ENCODE measurements at places on chromosomes 13 and 19. TPM values are rescaled to one million over a fixed set of nuclear protein-coding genes. Genes with fewer than 3 reads are reported as not detected.

Gene MYPOP
- total RNA-seq: 1.6 TPM

Gene TSHZ3
- total RNA-seq: 2.4 TPM

Gene CYP4F2
- total RNA-seq: not detected

Gene ZNF429
- 10.4 TPM for total RNA-seq

Gene NFIC
- total RNA-seq: 15.8 TPM

Gene ZNF835
- not detected for total RNA-seq

Gene RAP2A
- total RNA-seq: 27.4 TPM

Measured in placental epithelial cell (primary cell).